ENCODE measurements at places on chromosomes 7 and 10.

- no peak for DNase-seq
Measured at GRCh38 chr10:116913695-116914094, 64.4 kb downstream of the ENO4 start.

- DNase-seq, result no peak
Measured at GRCh38 chr10:31299119-31299518, 19.9 kb upstream of the ZEB1 start.

DNA sequence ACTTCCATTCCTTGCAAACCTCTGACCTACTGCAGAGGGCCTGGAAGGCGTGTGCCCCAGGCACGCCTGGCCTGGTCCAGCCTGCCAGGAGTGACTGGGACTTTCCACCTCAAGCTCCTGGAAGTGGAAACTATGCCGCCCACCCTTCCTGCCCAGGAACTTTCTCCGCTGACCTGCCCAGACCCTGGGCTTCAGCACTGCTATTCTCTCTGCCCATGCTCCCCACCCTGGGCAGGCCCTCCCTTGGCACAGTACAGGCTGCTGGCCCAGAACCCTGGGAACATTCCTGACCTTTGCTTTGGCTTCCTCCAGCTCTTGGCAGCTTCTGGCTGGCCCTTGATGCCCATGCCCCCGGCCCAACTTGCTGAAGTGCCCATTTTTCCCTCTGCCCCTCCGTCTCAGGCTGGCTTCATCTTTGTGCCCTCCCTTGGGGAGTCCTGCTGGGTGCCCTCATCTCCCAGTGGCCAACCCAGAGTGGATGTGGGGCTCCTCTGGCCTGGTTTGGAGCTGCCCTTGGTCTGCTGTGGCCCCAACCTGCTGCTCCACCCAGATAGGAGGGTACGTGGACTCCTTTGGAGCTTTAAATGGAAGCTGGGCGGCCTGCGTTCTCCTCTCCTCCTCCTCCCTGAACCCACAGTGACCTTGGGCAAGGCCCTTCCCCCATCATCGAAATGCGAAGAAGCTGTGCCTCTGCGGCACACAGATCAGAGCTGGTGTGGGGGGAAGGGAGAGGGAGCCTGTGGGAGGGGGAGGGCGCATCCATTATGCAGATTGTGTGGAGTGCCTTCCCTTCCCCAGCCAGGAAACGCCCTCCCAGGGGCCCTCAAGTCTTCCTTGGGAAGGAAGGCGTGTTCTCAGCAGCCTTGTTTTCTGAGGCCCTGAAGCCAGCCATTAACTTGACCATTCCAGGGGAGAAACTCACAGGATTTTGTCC is 3.4 kb downstream of the MMRN2 start:
- peak; percentile 87 for DNase-seq

GRCh38 chr10:36117231-36117630 is 475.1 kb upstream of the FZD8 start:
- no peak for DNase-seq

DNA sequence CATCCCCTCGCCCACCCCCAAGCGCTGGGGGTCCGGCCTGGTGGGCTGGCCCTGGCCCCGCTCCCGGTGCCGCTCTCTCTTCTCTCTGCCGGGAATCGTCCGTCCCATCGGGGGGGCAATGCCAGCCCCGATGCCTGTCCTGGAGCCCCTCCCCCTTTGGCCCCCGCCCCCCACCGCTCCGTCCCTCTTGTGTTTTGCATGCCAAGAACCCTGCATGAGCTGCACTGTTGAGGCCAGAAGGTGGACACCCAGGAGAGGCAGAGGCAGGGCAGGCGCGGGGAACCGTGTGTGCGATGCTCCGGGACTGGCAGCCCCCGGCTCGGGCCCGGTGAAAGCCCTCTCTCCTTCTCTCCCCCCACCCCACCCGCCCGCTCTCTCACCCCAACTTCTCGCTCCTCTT is 22.1 kb upstream of the HSPB1 start:
- no peak for DNase-seq

- DNase-seq, result no peak
Measured at GRCh38 chr7:154865984-154866685, 136.8 kb downstream of the PAXIP1 start.

- no peak for DNase-seq
Measured at GRCh38 chr10:131387018-131387529, 75.6 kb upstream of the TCERG1L start.

DNA sequence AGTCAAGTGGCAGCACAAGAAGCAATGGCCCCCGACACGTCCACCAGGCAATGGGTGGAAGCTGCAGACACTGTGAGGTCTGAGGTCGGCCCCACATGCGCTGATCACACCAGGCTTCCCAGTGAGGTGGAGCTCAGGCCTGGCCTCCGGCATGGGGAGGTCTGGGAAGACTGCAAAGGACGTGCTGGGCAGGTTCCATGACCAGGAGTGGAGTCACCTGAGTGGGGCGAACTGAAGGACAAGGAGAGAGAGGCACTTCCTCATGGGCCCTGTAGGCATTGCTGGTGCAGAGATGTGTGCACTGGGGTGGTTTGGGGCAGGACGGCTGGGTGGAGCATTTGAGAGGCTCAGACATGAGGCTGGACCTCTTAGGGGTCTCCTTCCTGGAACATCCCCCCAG is 35.1 kb downstream of the C10orf120 start:
- DNase-seq, result no peak

DNA sequence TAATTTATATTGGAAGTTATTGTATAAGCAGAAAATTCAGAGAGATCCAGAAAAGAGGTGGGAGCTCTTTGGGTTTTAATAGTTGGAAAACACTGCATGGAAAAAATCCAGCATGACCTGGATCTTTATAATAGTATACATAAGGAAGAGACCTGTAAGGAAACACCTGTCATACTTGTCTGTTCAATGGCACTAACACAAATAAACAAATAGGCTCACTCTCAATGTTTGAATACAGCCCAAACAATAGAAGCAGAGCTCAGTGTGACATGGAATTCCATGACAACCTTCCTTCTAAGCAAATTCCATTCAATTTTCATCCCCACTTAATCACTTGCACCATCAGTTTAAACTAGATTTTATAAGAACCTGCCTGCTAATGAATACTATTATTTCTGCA is 31.7 kb downstream of the CISD1 start:
- no peak for DNase-seq

GRCh38 chr10:44946205-44946604 is 13.4 kb upstream of the RASSF4 start:
- no peak for DNase-seq

DNA sequence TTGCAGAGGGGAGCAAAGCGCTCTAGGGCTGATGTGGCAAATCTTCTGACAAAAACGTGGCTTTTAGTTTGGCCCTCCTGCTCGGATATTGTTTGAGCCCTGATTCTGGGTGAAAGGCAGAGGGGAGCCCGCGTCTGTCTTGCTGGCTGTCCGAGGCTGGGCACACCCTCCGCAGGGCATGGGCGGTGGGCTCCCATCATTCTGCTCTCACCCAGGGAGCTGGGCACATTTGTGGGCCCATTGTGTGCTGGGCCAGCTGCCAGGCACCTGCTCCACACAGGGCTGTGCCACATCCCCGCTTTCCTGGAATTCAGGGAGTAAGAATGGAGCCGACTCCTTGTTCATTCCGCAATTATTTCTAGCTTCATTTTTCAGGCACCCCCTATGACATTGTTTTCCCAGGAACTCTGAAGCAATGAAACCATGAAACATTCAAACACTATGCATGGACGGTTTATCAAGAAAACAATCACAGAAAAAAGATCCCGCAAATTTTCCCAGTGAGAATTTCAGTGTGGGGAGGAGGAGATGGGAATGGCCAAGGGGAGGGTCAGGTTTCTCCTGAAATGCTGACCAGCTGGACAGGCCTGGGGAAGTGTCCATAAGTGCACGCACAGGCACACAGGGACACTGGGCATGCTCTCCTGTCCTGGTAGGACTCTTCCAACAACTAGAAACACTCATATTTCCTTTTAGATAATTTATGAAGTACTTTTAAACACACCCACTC is 341.1 kb downstream of the CXCL12 start:
- no peak for DNase-seq
